ENCODE measurements at places on chromosomes 1 and 21.

GRCh38 chr1:154386643-154387352 is 18.3 kb upstream of the IL6R start:
- no peak for DNase-seq

- DNase-seq, result no peak
Measured at GRCh38 chr1:153623101-153623500, 4.2 kb downstream of the S100A13 start.

GRCh38 chr1:195745189-195746010 is 862.8 kb downstream of the KCNT2 start:
- DNase-seq, result no peak

- DNase-seq, result no peak
Measured at GRCh38 chr1:28297826-28298225, 31.0 kb upstream of the MED18 start.

DNA sequence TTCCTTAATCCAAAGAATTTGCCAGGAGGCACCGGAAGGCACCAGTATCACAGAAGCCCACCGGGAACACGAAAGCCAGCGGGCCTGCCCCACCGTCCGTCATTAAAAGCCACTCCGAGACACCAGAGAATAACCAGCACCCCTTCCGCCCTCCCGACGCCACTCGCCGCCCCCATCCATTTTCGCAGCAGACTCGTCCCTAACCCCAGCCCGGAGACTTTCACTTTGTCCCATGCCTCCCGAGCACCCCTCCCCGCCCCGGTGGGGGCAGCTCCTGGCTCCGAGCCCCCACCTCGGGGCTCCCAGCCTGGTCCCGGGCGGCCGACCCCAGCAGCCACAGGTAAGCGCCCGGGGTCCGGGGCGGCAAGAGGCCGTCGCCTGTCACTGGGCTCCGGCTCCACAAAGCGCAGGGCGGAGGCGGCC is 105.4 kb downstream of the SLC45A1 start:
- DNase-seq, result no peak

GRCh38 chr1:181061891-181062835 is 26.3 kb upstream of the IER5 start:
- no peak for DNase-seq

DNA sequence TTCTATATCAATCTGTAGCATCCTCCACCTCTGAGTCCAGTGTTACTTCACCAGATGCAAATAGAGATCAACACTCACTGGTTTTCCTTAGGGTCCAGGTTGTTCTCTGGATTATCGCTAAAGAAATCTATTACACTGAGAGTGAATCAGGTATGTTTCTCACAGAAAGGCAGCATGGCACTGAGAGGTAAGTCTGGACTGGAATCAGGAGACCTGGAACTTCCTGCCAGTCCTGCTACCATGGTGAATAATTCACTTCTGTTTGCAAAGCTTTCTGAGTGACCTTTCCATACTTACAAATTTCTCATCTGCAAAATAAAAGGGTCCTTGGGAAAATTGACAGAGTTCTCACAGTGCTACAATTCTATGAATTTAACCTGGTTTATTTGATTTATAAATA is 1583.3 kb downstream of the MRPL39 start:
- DNase-seq, result no peak

DNA sequence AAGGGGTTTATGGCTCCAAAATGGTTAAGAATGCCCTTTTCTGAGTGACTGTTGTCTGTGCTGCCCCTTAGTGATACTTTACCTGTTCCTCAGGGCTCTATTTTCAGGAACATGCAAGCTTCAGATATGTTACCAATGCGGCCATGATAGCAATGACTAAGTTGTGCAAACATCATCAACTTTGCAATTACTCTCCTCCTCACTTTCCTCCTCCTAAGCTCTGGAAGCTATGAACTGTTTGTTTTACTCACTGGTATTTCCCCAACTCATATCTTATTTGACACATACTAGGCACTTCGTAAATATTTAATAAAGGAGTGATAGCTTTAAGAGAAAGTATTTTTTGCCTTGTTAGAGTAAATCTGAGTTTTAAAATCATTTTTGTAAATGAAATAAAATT is 53.8 kb downstream of the RWDD3 start:
- no peak for DNase-seq

- no peak for DNase-seq
Measured at GRCh38 chr1:183180218-183180617, 5.8 kb upstream of the LAMC2 start.

DNA sequence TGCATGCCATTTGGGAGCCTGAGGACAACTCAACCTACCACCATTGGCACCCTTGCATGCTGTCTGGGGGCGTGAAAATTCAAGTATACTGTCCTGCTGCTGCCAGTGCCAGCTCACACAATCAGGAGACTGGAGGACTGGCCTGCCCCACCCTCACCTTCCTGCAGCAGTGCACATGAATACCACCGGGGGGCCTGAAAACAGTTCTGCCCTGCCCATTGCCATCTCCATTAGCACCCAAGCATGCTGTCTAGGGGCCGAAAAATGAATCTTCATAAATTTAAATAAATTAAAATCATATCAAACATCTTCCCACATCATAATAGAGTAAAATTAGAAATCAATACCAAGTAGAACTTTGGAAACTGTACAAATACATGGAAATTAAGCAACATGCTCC is 322.1 kb upstream of the TMPRSS15 start:
- no peak for DNase-seq

DNA sequence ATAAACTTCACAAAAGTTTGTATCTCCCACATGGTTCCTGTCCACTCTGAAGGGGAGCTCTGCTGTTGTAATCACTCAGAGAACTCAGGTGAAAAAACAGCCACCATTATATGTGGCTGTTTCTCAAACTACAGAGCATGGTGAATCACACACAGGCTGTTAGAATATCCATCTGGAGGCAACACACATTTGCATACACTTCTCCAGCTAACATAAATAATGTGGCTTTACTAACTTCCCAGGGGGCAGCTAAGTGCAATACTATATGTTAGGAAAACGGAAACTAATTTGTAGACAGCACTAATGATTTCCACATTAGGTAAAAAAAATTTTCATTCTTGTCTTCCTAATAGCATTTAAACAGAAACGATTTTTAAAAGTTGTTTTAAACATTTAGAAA is 49.3 kb downstream of the PTGFR start:
- no peak for DNase-seq
